B cell (primary cell): ENCODE measurements at places on chromosomes 6 and 20.

GRCh38 chr6:22784601-22785410, 215.4 kb downstream of the HDGFL1 start:
- no peak for DNase-seq

DNA sequence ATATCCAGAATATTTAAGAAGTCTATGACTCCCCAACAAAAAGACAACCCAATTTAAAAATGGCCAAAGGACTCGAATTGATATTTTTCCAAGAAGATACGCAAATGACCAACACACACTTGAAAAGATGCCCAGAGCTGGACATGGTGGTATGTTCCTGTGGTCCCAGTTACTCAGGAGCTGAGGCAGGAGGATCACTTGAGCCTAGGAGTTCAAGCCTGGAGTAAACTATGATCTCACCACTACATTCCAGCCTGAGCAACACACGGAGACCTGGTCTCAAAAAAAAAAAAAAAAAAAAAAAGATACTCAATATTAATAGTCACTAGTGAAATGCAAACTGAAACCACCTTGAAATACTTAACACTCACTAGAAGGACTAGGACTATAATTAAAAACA, 12.2 kb upstream of the ARMC2 start:
- no peak for DNase-seq

- DNase-seq: no peak
Observed at GRCh38 chr6:146819596-146820320, 221.0 kb downstream of the ADGB start.

GRCh38 chr20:43925801-43926200, 11.1 kb downstream of the TOX2 start:
- no peak for DNase-seq
